ENCODE measurements at places on chromosomes 11 and 22.
A peak's percentile ranks its signal among the peaks of the same experiment; 100 is the strongest.

DNA sequence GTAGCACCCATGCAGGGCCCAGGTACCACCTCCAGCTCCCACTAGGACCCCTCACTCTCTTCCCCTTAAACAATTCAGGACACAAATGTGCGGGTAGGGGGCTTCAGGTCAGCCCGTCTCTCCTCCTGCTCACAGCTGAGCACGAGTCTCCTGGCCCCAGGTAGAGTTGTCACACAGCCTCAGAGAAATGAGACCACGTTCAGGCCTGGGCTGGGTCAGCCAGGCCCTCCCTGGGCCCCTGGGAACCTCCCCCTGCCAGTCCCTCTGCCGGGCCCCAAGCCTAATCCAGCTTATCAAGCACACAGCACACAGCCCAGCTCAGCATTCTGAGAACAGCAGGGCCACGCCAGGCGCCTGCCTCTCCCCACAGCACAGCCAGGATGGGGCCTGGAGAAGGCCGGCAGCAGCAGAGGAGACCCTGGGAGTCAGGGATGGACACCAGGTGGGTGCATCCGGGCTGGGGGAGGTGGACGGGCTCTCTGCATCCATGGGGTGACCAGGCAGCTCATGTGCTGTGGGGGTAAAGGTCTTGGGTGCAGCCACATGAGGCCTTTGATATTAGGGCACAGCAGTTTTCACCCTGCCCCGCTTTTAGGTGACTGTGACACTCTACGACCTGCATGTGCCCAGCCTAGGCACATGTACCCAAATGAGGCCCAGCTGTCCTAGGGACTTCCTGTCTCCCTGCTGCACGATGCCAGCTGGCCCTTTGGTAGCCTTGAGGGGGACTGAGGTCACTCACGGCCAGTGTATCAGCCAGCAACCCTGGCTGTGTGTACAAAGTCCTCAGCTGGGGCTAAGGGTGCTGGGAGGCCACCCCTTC is 87.0 kb downstream of the MORC2 start:
- no peak for DNase-seq

- peak; percentile 43 for DNase-seq
Observed at GRCh38 chr11:128365044-128365443, 222.3 kb downstream of the ETS1 start.

- DNase-seq, result no peak
Observed at GRCh38 chr11:76217653-76218160, 11.4 kb upstream of the WNT11 start.

DNA sequence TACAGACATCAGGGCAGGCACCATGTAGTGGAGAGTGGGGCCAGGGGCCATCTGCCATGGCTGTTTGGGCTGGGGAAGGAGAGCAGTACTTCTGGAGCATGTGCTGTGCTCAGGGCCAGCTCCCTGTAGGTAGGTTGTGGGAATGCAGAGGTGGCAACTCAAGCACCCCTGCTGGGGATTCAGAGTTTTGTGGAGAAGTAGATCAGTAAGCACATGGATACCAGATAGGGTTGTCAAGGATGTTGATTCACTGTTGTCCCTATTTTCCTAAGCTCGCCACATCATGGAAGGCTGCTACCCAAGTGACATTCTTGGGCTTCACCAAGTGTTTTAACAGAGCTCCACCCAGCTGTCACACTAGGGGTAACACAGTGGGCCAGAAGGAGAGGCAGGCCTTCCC is 67.2 kb downstream of the BMAL1 start:
- DNase-seq, result no peak

DNA sequence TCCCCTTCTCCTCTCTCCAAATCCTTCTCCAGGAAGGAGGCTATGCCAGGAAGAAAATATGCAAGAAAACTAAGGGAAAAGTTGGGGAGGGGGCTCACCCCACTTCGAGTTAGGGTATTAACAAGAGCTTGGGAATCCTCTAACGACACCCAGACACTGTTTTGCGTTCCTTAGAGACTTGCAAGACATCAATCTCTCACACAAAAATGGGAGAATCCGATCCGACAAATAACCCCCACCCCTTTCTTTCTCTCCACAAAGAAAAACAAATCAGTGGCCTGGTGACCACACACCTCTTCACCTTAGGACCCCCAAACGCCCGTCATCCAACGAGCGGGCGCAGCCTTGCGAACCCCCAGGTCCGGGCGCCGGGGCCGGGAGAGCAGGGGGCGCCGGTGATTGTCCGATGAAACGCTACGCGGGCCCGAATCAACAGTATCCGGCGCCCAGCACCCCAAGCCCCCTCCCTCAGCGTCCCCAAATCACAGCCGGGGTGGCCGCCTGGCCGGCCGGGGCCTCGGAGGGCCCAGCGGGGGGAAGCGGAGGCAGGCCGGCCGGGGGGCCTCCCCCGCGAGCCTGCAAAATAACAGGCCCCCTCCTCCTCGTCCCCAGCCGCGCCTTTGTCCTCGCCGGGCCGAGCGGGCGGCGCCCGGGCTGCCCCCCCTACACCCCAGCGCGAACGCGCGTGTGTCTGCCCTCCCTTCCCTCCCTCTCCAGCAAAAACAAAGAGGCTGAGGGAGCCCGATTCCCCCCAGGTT is 690 bp downstream of the CSNK1E start:
- DNase-seq, result no peak
